Gastrocnemius medialis (tissue), 4 donors: ENCODE measurements at places on chromosomes 16 and 17. TPM values are rescaled to one million over a fixed set of nuclear protein-coding genes. Genes with fewer than 3 reads are reported as not detected.

The ERN2 gene
- total RNA-seq, result 1.1 TPM

The DHX40 gene
- 21.2 TPM for total RNA-seq

The TEX14 gene
- not detected for total RNA-seq

The TSNAXIP1 gene
- total RNA-seq, result not detected

The TRPV3 gene
- total RNA-seq, result 3.8 TPM

- no peak for DNase-seq
These were observed 3.8 kb downstream of the CBX4 start for GRCh38 chr17:79835470-79835899.

GRCh38 chr16:85017151-85017550 is 5.8 kb upstream of the ZDHHC7 start:
- DNase-seq, result no peak

- no peak for DNase-seq
These were observed 8.9 kb downstream of the CIBAR2 start for GRCh38 chr16:85103114-85104079.

- no peak for DNase-seq
These were observed 232.5 kb upstream of the ZFHX3 start for GRCh38 chr16:73280388-73280787.

DNA sequence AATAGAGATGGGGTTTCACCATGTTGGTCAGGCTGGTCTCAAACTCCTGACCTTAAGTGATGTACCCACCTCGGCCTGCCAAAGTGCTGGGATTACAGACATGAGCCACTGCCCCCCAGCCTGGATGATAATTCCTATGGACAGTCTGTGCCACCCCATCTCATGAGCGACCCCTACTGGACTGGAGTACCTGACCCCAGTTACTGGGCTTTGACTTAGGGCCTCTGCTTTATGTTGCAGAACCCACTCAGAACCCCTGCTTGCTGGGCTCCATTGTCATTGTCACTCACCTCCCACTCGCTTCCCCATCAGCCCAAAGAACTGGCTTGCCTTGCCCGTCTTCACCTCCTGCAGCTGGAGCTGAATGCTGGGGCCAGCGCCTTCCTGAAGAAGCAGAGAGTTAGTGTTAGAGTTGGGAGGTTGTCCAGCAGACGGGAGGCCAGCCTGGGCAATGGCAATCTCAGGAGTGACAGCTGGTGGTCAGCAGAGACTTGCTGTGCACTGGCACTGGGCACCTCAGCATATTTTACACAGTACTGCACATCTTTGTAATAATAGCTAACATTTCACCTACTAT is 4.0 kb downstream of the TAC4 start:
- no peak for DNase-seq

DNA sequence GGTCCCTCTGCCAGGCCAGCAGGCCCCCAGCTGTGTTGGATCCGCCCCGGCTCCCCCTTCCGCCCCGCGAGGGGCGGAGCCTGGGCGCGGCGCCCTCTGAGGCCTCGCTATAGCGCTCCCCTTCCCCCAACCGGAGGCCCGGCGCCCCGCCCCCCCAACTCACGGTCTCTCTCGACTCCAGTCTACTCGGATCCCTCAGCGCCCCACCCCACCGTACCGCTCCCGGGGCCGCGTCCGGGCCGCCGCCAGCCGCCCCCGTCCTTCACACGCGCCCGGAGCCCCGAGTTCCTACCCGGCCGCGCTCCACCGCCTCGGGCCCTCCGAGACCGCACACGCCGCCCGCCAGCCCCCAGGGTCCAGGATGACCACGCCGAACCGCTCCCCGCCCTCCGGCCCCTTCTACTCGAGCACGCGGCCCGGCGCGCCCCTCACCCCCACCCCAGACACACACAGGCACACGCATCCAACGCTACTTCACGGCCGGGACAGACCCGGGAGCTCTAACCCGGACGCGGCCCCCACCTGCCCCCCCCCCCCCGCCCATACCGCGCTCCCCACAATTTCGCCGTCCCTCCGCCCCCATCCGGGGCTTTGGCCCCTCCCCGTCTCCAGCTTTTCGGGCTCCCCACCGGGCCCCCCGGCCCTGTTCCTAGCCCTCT is 1.4 kb downstream of the PHF23 start:
- DNase-seq, result peak; percentile 74

- peak; percentile 53 for DNase-seq
These were observed at the start of gene GPRC5B for GRCh38 chr16:19884611-19885450. Gene GPRC5B (minus strand): TSS chr16:19884848. CDS start chr16:19872845, 12,003 bp downstream.

GRCh38 chr16:68605746-68606145 is 39.4 kb upstream of the CDH3 start:
- no peak for DNase-seq

GRCh38 chr17:67475161-67475937 is 98.3 kb downstream of the PITPNC1 start:
- DNase-seq, result peak; percentile 45

DNA sequence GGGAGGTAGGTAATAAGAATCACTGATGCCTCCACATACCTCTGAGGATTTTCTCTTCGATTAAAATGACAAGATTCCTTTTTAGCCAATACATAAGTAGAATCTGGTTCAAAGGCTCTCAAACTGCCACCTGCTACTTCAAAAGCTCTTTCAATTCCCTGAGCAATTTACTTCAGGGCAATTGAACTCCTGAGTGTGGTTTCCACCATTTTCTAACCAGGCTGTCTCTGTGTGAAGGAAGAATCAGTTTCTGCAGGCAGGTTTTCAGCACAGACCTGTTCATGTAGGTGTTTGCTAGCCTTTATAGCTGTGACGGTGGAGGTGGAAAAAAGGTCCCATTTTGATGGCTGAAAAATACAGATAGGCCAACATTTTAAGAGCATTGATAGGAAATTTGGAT is 18.2 kb upstream of the HS3ST3B1 start:
- no peak for DNase-seq
